ENCODE measurements at places on chromosomes 7 and 10.
A peak's percentile ranks its signal among the peaks of the same experiment; 100 is the strongest.

DNA sequence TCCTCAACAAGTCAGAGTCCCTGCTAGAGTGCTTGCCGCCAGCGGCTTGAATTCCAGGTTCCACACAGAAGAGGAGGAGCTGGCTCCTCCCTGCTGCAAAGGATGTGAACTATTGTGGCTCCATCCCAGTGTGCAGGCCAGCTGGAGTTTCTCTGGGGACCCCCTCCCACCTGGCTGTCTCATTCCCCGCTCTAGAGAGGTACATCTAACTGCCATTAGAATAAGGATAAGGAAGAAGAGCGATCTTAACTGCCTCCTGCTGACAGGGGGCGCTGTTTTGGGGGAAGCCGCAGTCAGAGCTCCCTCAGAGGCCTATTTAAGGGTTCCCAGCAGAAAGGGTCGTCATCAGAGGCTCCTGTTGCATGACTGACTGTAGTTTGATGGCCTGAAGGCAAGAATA is 40.8 kb upstream of the HECW1 start:
- no peak for DNase-seq

GRCh38 chr10:133394801-133395221 is 854 bp downstream of the MTG1 start:
- DNase-seq: no peak

DNA sequence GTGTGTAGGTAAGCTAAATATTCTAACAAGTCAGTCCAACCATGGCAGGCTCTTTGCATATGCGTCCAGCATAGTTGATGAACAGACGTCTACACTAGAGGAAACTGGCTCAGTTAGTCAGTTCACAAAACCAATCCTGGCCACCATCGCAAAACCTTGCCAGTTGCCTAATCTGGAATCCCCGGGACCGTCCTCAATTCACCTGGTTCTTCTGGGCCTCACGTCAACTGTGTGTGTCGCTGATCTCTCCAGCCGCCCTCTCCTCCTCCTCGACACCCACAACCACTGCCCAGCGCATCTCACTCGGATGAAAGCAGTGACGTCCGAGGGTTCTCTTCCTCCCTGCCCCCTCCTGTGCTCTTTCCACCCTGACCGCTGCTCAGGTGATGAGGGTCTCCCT is 217.8 kb upstream of the SH2B2 start:
- no peak for DNase-seq

DNA sequence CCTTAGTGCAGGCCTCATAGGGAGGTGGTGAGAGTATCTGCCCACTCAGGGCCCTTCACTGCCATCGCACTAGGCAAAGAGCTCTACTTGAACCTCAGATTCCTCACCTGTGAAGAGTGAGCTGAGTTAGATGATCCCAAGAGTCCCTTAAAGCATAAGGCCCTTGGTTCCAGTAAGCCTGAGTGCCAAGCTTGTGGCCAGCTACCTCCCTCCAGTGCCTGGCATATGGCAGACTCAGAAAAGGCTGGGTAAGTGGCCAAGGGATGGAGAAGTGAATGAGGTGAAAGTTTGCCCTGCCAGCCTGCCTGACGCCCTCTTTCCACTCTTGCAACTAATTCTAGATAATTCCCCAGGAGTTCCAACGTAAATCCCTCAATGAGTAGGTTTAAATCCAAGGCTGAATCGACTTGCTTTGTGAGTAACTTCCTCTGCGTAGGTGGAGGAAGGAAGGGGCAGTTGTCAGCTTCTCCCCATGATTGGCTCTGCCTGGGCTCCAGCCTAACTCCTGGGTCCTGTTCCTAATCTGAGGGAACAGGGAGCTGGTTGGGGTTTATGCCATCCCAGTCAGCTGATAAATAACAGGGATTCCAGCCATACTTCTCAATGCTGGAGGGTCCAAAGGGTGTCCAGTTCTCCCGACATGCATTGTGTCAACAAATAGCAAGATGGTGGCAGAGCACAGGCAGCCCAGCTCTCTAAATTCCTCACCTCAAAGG is 14.2 kb downstream of the DUSP5 start:
- no peak for DNase-seq

DNA sequence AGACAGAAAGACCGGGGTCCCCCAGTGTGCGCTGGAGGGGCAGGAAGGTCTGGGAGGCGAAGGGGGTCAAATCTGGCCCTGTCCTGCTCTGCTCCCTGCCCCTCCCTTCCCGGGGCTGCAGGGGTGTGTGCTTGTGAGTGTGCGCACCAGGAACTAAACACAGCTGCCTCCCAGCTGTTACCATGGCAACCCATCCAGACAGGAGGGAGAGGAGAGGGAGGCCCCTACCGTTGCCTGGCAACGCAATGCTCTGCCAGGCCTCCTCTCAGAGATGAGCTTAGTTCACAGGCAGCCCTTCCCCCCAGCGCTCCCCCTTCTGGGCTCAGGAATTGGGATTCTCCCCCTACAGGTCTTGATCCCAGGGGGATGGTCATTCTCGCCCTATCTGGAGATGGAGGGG is 6.1 kb downstream of the NYAP1 start:
- no peak for DNase-seq

GRCh38 chr7:116249969-116250553 is 39.7 kb downstream of the TES start:
- DNase-seq: no peak

DNA sequence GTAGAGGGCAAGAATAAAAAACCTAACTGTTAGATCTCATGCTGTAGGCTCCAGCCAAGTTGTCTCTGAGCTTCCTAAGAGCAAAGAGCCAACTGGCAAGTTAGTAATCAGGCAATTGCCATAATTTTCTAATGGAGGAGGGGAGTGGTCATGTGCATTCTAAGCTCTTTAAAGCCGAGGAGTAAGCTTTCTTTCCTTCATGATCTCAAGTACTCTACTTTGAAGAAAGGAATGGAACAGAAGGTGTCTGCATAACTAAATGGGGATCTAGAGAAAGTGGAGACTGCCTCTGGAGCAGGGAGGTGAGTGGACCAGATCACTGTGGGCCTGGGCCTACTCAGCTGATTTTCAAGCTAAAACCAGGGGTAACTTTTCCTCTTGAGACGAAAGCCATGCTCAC is 37.7 kb upstream of the TOMM7 start:
- no peak for DNase-seq

- DNase-seq: no peak
Measured at GRCh38 chr7:151346470-151346769, 4.8 kb downstream of the NUB1 start.

DNA sequence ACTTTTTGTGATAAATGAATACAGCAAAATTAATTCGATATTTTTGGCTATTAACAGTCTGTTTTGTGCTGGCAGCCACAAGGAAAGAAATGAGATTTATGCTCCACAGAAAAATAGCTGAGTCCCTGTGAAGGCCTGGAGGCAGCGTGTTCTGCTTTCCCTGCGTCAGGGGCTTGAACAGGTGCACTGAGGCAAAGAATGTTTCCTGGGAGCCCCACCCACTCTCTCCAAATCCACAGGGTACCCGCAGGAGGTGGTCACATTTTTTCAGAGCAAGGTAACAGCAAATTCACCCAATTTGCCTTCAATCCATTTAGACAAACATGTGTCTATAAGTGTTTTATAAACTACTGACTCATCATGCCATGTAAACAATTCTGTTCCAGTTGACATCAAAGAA is 308.1 kb downstream of the TCERG1L start:
- DNase-seq: peak; percentile 9

DNA sequence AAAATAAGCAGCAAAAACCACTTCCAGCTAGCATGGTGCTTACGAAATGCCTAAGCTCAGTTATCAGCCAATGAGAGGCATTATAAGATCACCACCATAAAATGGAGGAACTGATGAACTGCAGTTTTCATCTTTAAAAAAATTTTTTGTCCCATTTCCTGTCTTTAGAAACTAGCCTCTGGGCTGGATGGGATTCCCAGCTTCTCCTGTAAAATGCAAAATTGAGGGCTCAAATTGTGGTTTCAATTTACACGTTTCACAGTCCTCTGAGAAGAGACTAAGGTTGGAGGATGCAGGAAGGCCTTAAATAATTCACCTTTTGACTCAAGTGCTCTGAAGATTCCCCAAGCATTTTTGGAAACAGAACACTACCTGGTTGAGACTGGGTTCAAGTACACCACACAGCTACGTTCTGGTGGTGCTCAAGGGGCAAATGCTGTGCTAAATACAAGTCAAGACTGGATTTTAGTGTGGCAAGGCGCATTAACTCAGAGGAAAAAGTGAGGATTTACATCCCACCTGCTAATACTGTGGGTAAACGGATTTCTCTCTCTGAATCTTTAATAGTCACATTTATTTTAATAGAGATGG is 951 bp downstream of the ZNF25 start:
- DNase-seq: no peak

GRCh38 chr7:794671-795329 is 37.5 kb upstream of the SUN1 start:
- no peak for DNase-seq

GRCh38 chr7:159226011-159226702 is 81.5 kb upstream of the VIPR2 start:
- no peak for DNase-seq

GRCh38 chr10:47040681-47041080 is 129.5 kb downstream of the PTPN20 start:
- no peak for DNase-seq

DNA sequence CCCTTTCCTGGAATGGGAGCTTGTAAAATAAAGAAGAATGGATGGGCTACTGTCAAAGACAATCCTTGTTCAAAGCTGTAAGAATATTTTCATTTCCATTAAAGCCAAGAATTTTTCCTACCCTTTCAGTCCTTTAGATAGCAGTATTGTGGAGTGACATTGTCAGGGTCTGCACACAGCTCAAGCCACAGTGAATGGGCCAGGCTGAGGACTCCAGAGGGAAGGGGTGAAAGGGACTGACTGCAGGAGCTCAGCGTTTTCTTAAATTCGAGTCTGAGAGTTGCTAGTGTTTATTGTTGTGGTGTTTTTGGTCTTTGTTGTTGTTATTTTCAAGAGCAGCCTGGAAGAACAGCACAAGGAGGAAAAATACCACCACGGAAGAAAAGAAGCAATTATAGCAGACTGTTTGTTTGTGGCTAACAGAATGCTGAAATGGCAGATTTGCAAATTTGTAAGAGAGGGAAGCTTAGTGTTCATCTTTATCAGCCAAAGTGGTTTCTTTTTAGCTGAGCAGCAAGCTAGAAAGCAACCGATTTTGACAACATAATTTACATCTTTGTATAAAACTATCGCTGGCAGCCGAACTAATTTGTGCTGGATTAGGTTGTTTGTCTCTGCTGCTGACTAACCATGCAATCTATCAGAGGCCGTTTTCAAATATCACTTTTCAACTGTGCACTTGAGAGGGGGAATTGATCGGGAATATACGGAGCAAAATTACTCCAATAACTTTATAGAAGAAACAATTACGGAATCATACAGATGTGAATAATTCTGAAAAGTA is 192.1 kb downstream of the LRMDA start:
- no peak for DNase-seq

GRCh38 chr10:101558671-101559595 is 29.1 kb downstream of the POLL start:
- DNase-seq: no peak
